ENCODE measurements at places on chromosomes 7 and 10.

DNA sequence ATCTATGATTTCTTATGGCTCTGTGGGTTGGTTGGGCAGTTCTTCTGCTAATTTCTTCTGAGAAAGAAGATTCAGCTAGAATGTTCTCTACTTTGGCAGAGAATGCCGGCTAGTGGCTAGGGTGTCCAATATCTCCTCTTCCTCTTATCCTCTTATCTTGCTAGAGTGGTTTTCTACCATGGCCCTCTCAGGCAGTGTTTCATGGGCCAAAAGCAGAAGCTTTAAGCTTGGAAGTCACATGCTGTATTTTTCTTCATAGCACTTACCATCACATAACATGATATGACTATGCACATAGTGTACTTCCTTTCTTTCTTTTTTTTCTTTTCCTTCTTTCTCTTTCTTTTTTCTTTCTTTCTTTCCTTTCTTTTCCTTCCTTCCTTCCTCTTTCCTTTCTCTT lies 140.0 kb downstream of the ITGB8 start:
- DNase-seq = no peak

DNA sequence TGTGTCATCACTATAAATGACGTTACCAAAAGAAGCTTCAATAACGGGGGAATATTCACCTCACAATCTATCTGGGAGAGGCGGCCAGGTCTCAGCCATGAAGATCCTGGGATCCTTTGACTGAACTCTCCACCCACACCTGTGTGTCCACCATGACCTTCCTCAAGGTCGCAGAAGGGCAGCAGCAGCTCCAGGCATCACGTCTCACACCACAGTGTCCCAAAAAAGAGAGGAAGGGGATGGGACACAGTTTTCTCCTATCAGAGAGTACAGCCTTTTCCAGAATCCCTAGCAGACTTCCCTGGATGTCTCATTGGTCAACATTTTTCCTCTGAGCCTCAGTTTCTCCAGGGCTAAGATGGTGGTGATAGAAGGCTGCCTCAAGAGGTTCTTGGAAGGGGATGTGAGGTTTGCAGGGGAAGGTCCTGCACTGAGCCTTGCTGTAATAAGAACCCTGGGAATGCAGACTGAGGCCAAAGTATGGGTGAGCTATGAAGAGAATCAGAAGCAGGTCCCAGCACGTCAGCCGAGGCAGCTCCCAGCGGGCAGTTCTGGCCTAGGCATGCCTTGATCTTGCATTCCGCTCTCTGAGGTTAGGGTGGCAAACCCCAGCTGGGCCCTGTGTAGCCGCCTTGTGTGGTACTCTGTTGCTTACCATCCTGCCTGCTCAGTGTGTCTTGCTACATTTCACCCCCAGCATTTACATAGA lies 63.8 kb downstream of the COL26A1 start:
- DNase-seq = no peak

- peak; percentile 50 for DNase-seq
Measured at GRCh38 chr10:84269773-84270172, 24.9 kb downstream of the RGR start.

DNA sequence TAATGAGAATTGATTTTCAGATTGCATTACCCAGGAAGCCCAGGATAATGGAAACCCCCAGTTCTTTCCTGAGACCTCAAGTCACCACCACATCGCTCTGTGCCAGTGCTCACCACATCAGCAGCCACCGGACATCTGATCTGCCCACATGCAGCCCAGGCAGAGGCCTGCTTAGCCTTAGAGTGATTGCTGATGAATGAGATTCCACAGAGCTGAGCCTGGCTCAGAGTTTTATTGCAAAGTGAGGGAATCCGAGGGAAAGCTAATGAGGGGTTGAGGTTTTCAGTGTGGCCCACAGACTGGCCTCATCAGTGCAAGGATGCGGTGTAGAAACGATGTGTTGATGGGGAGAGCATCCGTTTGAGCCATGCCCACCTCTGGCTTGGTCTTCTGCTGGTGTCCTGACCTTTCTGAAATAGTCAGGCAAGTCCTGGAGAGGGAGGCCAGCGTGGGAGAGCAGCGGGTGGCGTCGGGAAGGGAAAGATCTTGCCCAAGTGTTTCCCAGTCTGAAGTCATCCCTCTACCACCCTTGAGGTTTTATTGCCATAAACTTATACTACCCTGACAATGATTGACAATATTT lies 120.3 kb downstream of the ITIH5 start:
- DNase-seq = no peak

GRCh38 chr10:128474571-128474970 lies 348.3 kb upstream of the MKI67 start:
- DNase-seq = no peak

GRCh38 chr10:33137356-33138005 lies 179.5 kb upstream of the ITGB1 start:
- no peak for DNase-seq

- DNase-seq = peak; percentile 34
Measured at GRCh38 chr7:73865738-73866445, 4.9 kb downstream of the TMEM270 start.

GRCh38 chr10:106515206-106515790 lies 649.2 kb downstream of the SORCS1 start:
- no peak for DNase-seq

DNA sequence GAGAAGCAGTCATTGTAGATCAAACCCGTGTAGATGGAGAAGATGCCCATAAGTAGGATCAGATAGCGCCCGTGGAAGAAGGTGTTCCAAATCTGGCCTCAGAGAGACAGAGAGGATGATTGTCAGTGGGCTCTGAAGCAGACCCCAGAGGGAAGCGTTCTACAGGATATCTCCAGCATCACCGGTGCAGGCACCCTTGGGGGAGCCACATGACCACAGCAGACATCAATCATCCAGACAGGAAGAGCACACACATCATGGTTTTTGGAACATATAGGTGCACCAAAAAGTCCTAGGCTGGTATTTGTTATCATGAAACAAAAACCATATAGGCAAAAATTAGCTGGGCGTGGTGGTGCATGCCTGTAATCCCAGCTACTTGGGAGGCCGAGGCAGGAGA lies 44.0 kb upstream of the SVOPL start:
- no peak for DNase-seq

- no peak for DNase-seq
Measured at GRCh38 chr10:44827431-44828006, 83.6 kb upstream of the TMEM72 start.

GRCh38 chr7:96720843-96721242 lies 11.2 kb upstream of the SEM1 start:
- no peak for DNase-seq

GRCh38 chr10:7189909-7190308 lies 220.9 kb downstream of the SFMBT2 start:
- DNase-seq = no peak

GRCh38 chr7:818031-818699 lies 14.1 kb upstream of the SUN1 start:
- peak; percentile 43 for DNase-seq

DNA sequence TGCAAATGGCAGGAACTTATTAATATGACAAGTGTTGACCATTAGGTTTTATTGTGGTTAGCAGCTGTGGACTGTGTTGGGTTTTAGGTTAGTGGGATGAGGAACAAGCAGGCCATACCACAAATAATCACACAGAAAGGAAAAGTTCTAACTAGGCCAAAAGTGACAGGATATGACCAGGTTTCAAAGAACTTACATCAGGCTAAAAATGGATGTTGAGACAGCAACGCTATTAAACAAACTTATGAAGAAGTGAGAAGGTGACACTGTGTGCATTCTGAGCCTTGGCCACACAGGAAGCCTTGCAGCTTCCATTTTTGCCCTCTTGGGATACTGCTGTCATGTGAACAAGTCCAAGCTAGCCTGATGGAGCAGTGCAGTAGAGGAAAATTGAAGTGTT lies 568.8 kb downstream of the HTR7 start:
- DNase-seq = no peak

- DNase-seq = no peak
Measured at GRCh38 chr7:37768611-37769010, 79.8 kb upstream of the NME8 start.

DNA sequence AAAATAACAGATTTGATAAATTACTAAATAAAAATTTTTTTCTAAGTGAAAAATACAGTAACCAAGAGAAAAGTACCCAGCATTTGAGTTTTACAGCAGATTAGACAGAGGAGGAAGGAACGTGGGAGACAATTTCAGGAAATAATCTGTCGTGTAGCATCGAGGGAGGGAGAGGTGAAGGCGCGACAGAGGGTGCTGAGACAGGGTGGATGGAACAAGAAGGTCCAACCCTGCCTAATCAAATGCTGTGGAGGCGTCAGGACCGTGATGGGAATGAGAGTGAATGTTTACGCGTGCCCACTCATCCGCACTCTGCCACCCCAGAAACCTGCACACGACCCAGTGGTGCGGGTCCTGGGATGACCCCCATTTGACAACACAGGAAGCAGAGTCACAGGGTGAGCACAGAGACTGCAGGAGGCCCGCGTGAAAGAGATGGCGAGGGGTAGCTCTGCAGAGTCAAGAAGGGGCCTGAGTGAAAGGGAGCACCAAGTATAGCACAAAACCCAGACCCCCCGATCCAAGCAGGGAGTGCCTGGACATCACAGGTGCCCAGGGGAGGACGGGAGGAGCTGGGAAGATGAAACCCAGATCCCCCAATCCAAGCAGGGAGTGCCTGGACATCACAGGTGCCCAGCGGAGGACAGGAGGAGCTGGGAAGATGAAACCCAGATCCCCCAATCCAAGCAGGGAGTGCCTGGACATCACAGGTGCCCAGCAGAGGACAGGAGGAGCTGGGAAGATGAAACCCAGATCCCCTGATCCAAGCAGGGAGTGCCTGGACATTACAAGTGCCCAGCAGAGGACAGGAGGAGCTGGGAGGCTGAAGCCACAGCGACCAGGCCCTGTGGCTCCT lies 558.9 kb downstream of the DNAJB6 start:
- no peak for DNase-seq

DNA sequence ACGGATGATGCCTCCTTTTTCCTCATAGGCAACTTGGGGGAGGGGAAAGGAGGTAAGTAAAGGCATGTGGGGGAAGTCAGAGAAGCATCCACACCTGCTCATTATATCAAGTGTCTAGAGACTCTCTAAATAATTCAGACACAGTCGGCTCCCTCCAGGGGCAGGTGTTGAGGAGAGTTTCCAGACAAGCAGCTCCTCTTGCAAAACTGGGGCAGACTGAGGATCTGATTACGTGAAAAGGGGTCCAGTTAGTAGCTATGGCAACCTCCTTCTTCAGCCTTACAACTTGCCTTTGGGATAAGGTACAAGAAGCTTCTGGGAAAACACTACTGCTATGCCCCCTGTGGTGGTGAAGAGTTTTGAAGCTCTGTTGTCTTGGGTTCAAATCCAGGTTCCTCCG lies 39.0 kb upstream of the SORBS1 start:
- DNase-seq = no peak

DNA sequence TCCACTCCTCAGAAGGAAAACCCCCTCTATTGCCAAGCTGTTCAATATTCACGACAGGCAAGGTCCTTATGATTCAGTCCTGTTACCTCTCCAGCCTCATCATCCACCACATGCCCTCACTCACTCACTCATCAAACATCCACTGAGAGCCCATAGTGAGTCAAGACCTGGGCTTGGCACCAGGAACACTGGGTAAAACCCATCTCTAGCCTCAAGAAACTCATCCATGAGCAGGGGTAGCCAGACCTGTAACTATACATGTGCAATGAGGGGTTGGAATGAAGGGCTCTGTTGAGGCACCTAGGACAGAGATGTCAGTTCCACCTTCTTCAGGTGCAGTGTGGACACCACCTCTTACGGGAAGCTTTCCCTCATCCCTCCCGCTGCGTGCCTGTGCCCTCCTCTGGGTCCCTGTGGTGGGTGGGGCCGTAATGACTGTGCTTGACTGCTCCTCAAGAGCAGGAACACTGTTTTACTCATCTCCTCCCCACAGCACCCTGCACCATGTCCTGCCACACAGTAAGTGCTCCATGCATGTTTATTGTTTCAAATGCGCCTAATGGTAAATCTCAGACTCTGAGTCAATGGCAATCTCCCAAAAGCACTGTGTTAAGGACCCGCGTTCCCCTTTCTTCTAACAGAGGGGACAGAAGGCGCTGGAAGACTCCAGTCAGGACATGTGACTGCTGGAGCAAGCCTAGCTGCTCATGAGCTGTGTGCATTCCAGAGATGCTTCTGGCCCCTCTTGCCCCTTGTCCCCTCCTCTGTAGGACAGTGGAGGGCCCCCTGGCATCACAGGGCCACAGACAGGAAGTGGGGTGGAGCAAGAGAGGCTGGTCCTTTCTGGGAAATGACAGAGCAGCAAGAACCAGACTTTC lies 95.4 kb downstream of the HIPK2 start:
- DNase-seq = peak; percentile 32

DNA sequence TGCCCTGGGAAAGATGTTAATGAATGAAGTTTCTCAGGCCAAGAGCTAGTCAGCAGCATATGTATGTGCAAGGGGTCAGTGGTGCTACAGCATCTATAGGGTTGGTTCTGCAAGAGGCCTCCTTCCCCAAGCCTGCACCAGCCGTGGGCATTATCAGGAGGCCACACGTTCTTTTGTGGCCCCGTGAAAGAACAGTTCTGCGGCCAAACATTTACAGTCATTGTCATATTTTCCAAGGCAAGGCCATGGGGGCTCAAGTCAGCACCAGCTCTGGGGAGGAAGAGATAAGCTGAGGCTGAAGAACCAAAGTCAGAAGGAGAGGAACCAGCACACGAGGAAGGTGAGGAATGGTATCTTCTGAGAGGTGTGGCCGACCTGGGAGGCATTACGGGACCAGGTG lies 54.4 kb upstream of the TMEM72 start:
- no peak for DNase-seq

- no peak for DNase-seq
Measured at GRCh38 chr7:151248346-151249033, at the start of gene SMARCD3. Gene SMARCD3, minus strand, starts transcription at chr7:151248694. Its CDS starts 132 bp downstream, at chr7:151248562.

- no peak for DNase-seq
Measured at GRCh38 chr10:132607961-132608495, 70.4 kb downstream of the INPP5A start.

DNA sequence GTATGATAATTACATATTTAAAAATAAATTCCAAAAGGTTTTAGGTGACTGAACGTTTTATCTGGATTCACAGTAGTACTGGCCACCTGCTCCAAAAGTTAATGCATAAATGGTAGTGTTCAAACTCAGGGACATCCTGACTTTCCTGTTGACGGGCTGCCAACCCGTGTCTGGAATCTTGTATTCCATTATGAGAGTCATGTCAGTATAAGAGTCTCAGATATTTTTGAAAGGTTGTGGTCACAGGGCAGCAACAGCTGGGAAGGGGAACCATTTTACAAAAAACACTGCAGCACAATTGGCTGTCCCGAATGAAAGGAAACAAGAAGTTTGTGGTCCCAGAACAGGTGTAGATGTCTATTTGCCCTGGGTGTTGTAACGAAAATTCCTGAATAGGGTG lies 2.8 kb downstream of the TDRD1 start:
- no peak for DNase-seq

GRCh38 chr7:120521761-120522737 lies 249.1 kb downstream of the KCND2 start:
- no peak for DNase-seq

- DNase-seq = no peak
Measured at GRCh38 chr10:1274111-1274661, 218.0 kb downstream of the WDR37 start.

GRCh38 chr7:51459809-51460208 lies 143.2 kb upstream of the COBL start:
- DNase-seq = no peak

DNA sequence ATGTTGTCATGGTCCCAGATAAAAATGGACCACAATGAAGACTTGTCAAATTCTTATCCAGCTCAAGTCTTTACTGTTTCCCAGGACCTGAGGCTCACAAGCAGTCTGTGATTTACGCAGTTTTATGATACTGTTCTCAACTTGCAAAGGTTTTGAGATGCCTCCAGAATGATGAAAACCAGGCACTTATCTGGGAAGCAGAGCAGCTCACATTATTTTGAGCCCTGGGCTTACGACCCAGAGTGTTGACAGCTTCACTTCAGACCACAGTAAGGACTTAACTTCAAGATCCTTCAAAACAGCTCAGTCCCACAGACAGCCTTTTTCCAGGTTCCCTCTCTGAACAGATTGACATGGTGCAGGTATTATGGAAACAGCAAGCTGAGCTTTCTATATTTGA lies 236.1 kb downstream of the RNLS start:
- no peak for DNase-seq
